Suprapubic skin (tissue), 4 donors: ENCODE measurements at places on chromosomes 1 and 21. TPM values are rescaled to one million over a fixed set of nuclear protein-coding genes. Genes with fewer than 3 reads are reported as not detected.

GRCh38 chr1:232353001-232353400 lies 276.9 kb downstream of the SIPA1L2 start:
- H3K27me3 ChIP-seq = no peaks in the 10 kb centered on the region
- no peak for DNase-seq
- H3K27ac ChIP-seq = no peak overlapping the region
- H3K36me3 ChIP-seq = no peaks in the 10 kb centered on the region
- H3K4me1 ChIP-seq = no peaks in the 10 kb centered on the region
- H3K4me3 ChIP-seq = no peak overlapping the region

DNA sequence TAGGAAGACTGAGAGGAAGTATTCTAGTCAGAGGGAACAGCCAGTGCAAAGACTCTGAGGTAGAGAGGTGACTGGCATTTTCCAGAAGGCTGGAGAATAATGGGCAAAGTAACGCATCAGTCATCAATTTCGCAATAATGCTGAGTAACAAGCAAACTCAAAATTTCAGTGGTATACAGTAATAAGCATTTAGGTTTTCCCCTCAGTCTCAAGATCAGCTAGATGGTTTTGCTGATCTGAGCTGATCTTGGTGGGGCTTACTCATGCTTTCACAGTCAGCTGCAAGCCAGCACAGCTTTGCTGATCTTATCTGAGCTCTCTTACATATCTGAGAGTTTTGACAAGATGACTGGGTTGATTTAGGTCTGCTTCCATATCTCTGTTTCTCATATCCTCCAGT lies 108.7 kb downstream of the TSEN15 start:
- no peaks in the 10 kb centered on the region for H3K27me3 ChIP-seq
- no peaks in the 10 kb centered on the region for H3K36me3 ChIP-seq
- H3K4me1 ChIP-seq = peaks cover 16% of the 10 kb centered on the region
- no peak overlapping the region for H3K27ac ChIP-seq
- no peak for DNase-seq

- no peak overlapping the region for H3K4me3 ChIP-seq
- peaks cover 70% of the 10 kb centered on the region for H3K4me1 ChIP-seq
- no peaks in the 10 kb centered on the region for H3K27me3 ChIP-seq
- H3K36me3 ChIP-seq = no peaks in the 10 kb centered on the region
Observed at GRCh38 chr1:27577504-27578188, 26.3 kb downstream of the AHDC1 start.

DNA sequence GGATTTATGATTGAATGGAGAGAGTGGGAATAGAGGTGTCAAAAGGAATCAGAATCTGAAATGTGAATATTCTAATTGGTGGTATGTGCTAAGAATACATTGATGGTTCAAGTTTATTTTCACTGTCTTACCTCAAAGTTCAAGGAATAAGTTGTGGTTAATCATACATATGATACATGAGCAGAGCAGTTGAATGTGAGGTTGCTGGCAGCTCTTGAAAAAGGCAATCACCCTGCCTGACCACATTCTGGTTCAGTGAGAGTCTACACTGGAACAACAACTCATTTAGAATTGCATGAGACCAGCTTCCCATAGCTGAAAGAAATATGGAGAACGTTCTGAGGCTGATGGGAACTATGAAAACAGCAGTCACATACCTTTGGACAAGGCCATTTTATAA lies 68.3 kb upstream of the ARHGAP29 start:
- no peak for DNase-seq
- no peak overlapping the region for H3K27ac ChIP-seq
- H3K4me3 ChIP-seq = no peak overlapping the region
- H3K36me3 ChIP-seq = no peaks in the 10 kb centered on the region
- no peaks in the 10 kb centered on the region for H3K27me3 ChIP-seq

DNA sequence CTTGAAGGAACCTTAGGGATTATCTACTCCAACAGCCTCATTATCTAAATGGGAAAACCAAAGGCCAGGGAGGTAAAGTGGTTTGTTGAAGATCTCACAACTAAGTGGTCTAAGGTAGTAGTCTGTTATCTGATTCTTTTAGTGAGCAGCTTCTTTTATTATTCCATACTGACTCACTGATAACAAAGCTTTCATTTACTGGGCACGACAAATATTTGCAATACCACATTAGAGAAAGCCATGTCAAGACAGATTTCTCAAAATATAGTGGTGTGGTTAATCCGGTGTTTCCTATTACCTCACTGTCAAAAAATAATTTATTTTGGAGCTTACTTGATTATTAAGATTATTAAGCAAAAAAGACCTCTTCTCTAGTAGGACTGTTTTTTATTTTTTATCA lies 369.1 kb downstream of the S1PR1 start:
- H3K4me1 ChIP-seq = no peaks in the 10 kb centered on the region
- H3K27me3 ChIP-seq = no peaks in the 10 kb centered on the region
- DNase-seq = no peak
- no peaks in the 10 kb centered on the region for H3K36me3 ChIP-seq

DNA sequence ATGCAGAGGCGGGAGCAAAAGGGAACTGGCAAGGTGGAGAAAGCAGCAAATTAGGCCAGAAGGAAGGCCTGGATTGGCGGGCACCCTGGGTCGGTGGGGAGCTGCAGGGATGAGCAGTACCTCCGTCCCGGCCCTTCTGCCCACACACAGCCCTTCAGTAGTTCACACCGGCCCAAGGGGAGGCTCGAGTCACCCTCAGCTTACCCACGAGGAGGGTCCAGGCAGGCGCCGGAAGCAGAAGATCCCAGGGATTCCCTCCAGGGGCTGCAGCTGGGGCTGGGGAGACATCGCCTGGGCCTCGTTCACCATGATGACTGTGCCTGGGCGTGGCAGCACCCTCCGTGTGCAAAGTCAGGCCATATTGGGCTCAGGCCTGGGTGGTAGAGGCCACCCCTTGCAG lies 190.0 kb downstream of the PRDM16 start:
- no peak overlapping the region for H3K4me3 ChIP-seq
- peaks cover 41% of the 10 kb centered on the region for H3K27me3 ChIP-seq
- no peaks in the 10 kb centered on the region for H3K4me1 ChIP-seq
- H3K36me3 ChIP-seq = no peaks in the 10 kb centered on the region

DNA sequence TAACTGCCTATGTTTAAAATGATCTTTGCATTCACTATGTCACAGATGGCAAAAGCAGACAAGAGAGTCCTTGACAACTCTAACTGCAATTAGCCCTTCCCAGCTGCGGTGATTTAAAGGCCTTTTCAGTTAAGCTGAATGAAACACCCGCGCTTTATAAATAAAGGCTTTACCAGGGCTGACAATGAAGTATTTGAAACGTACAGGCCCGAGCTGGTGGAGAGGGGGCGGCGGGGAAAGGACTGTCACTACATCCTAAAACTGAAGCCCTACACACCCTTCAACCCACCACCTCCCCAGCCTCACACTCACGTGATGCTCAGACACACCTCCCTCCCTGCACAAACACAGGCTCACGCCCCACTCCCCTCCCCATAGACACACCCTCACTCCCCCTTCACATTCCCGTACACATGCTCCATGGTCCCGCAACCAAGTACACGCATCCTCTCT lies 45.5 kb downstream of the GRIK3 start:
- peaks cover 3% of the 10 kb centered on the region for H3K4me1 ChIP-seq
- no peak overlapping the region for H3K4me3 ChIP-seq
- no peak for DNase-seq
- no peak overlapping the region for H3K27ac ChIP-seq
- H3K27me3 ChIP-seq = peaks cover 46% of the 10 kb centered on the region
- H3K36me3 ChIP-seq = no peaks in the 10 kb centered on the region

DNA sequence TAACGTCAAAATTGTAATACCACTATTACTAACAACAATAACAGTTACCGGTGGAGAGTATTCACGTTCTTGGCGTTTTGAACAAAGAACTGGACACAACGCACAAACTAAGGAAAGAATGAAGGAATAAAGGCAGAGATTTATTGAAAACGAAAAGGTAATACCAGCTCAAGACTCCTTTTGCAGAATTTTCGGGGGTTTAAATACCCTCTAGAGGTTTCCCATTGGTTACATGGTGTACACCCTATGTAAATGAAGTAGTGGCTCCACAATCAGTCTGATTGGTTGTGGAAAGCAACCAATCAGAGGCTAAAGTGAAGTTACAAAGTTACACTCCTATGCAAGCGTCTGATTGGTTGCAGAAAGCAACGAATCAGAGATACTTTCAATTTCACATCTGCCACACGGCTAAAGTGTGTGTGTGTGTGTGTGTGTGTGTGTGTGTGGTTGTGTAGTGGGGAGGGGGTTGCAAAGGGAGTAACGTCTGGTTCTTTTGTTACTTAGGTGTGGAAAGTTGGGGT lies 1.1 kb upstream of the GTF2B start:
- H3K4me1 ChIP-seq = peaks cover 25% of the 10 kb centered on the region
- H3K36me3 ChIP-seq = no peaks in the 10 kb centered on the region
- DNase-seq = no peak
- H3K27me3 ChIP-seq = no peaks in the 10 kb centered on the region

KCNH1 gene
- total RNA-seq = not detected

GRCh38 chr1:85296980-85297379 lies 20.5 kb upstream of the BCL10 start:
- H3K27me3 ChIP-seq = no peaks in the 10 kb centered on the region
- no peak overlapping the region for H3K4me3 ChIP-seq
- peaks cover 23% of the 10 kb centered on the region for H3K4me1 ChIP-seq
- DNase-seq = no peak

MAP10 gene
- total RNA-seq = 0.89 TPM

YRDC gene
- total RNA-seq = 13.1 TPM

LRRC38 gene
- total RNA-seq = 0.45 TPM

AGO3 gene
- total RNA-seq = 12.7 TPM

DNA sequence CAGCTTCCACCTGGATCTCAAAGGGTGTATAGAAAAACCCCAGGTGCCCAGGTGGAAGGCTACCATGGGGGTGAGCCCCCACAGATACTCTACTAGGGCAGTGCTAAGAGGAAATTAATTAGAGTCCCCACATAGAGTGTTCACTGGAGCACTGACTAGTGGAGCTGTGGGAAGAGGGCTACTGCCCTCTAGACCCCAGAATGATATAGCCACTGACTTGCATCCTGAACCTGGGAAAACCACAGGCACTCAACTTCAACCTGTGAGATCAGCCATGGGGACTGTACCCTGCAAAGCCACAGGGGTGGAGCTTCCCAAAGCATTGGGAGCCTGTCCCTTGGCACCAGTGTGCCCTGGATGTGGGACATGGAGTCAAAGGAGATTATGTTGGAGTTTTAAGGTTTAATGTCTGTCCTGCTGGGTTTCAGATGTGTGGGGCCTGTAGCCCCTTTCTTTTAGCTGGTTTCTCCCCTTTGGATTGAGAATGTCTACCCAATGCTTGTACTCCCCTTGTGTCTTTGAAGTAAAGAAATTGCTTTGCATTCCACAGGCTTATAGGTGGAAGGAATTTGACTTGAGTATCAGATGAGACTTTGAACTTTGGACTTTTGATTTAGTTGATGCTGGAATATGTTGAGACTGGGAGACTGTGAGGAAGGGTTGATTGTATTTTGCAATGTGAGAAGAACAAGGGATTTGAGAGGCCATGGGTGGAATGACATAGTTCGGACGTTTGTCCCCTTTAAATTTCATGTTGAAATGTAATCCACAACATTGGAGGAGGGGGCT lies 31.8 kb upstream of the CDC14A start:
- no peaks in the 10 kb centered on the region for H3K36me3 ChIP-seq
- no peak overlapping the region for H3K27ac ChIP-seq
- DNase-seq = no peak

GRCh38 chr1:91753878-91754277 lies 132.1 kb downstream of the TGFBR3 start:
- no peak for DNase-seq
- H3K27ac ChIP-seq = peak overlapping the region; percentile 55
- H3K4me1 ChIP-seq = peaks cover 67% of the 10 kb centered on the region
- H3K4me3 ChIP-seq = no peak overlapping the region
- H3K36me3 ChIP-seq = no peaks in the 10 kb centered on the region

- peaks cover 58% of the 10 kb centered on the region for H3K27me3 ChIP-seq
- H3K4me3 ChIP-seq = no peak overlapping the region
- H3K27ac ChIP-seq = no peak overlapping the region
- no peaks in the 10 kb centered on the region for H3K4me1 ChIP-seq
Observed at GRCh38 chr1:29520571-29521437, 284.5 kb downstream of the PTPRU start.

IGFN1 gene
- total RNA-seq = not detected

COL16A1 gene
- total RNA-seq = 77.8 TPM

- no peak overlapping the region for H3K4me3 ChIP-seq
- peaks cover 10% of the 10 kb centered on the region for H3K4me1 ChIP-seq
- no peak overlapping the region for H3K27ac ChIP-seq
- H3K36me3 ChIP-seq = no peaks in the 10 kb centered on the region
- peak; percentile 24 for DNase-seq
Observed at GRCh38 chr1:5917591-5918274, 74.5 kb downstream of the NPHP4 start.

GRCh38 chr1:77509898-77510297 lies 172.6 kb downstream of the ZZZ3 start:
- no peak overlapping the region for H3K27ac ChIP-seq
- DNase-seq = no peak
- no peaks in the 10 kb centered on the region for H3K36me3 ChIP-seq

DNA sequence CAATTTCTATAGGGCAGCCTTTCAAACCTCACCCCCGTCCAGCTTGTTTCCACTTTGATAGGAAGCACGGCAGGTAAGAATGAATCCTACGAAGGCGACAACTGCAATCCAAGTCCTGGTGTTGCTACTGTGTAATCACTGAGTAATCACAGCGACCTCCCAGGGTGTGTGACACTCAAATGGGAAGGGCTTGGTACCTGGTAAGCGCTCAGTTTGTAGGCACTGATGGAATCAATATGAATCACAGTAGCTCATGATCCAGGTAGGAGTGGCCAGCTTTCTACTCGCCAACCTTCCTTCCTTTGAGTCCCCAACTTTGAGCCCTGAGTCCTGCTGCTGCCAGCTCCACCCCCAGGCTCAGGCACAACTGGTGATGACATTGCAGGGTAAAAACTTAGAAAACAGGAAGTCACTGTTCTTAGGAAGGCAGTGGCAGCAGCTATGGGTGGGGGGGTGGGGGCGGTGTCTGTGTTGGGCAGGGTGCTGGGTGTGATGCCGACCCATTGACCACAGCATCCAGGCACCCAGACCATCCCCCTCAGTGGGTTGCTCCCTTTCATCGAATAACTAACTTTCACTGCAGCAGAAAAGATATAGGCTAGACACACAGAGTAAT lies 70.7 kb downstream of the CD247 start:
- no peak for DNase-seq
- no peaks in the 10 kb centered on the region for H3K36me3 ChIP-seq
- peaks cover 10% of the 10 kb centered on the region for H3K4me1 ChIP-seq
- no peak overlapping the region for H3K27ac ChIP-seq
- no peaks in the 10 kb centered on the region for H3K27me3 ChIP-seq

- peak overlapping the region; percentile 86 for H3K27ac ChIP-seq
- no peaks in the 10 kb centered on the region for H3K27me3 ChIP-seq
- H3K4me3 ChIP-seq = peak overlapping the region; percentile 13
- peaks cover 17% of the 10 kb centered on the region for H3K36me3 ChIP-seq
- H3K4me1 ChIP-seq = peaks cover 53% of the 10 kb centered on the region
Observed at GRCh38 chr21:45470773-45471524, 66.0 kb downstream of the COL18A1 start.

WNT3A gene
- total RNA-seq = 6.3 TPM

USP24 gene
- 84.0 TPM for total RNA-seq
